ENCODE measurements at places on chromosomes 12 and 14. TPM values are rescaled to one million over a fixed set of nuclear protein-coding genes. Genes with fewer than 3 reads are reported as not detected.

Gene OR6C74
- not detected for polyA plus RNA-seq

Gene GZMB
- polyA plus RNA-seq: not detected

Gene OR4E2
- polyA plus RNA-seq: not detected

Gene MMP17
- 0.69 TPM for polyA plus RNA-seq

Gene COX8C
- polyA plus RNA-seq: not detected

Gene LGR5
- polyA plus RNA-seq: not detected

Gene KRT83
- not detected for polyA plus RNA-seq

Gene TUBA1A
- polyA plus RNA-seq: 569 TPM

Gene DPF3
- 5.0 TPM for polyA plus RNA-seq

Gene ASB2
- not detected for polyA plus RNA-seq

Gene NPFF
- not detected for polyA plus RNA-seq

Gene NRDE2
- polyA plus RNA-seq: 42.0 TPM

Gene CEBPE
- polyA plus RNA-seq: not detected

Gene EFCAB11
- polyA plus RNA-seq: 19.9 TPM

Gene CAND1
- polyA plus RNA-seq: 107 TPM

Gene APOF
- polyA plus RNA-seq: not detected

Gene PAPLN
- polyA plus RNA-seq: not detected

Gene CYP46A1
- polyA plus RNA-seq: 13.4 TPM

Gene SCN8A
- 30.8 TPM for polyA plus RNA-seq

Gene DDHD1
- polyA plus RNA-seq: 20.6 TPM

Gene EPYC
- polyA plus RNA-seq: not detected

Gene TCL1B
- not detected for polyA plus RNA-seq

Gene ACSS3
- 0.20 TPM for polyA plus RNA-seq

All from Purkinje cell (primary cell).